GDM1 (cell line): ENCODE measurements at places on chromosomes 11 and 22.

GRCh38 chr22:35315141-35315854 is 15.6 kb downstream of the TOM1 start:
- DNase-seq = no peak

- DNase-seq = no peak
Measured at GRCh38 chr11:2869561-2870427, 15.8 kb downstream of the CDKN1C start.

DNA sequence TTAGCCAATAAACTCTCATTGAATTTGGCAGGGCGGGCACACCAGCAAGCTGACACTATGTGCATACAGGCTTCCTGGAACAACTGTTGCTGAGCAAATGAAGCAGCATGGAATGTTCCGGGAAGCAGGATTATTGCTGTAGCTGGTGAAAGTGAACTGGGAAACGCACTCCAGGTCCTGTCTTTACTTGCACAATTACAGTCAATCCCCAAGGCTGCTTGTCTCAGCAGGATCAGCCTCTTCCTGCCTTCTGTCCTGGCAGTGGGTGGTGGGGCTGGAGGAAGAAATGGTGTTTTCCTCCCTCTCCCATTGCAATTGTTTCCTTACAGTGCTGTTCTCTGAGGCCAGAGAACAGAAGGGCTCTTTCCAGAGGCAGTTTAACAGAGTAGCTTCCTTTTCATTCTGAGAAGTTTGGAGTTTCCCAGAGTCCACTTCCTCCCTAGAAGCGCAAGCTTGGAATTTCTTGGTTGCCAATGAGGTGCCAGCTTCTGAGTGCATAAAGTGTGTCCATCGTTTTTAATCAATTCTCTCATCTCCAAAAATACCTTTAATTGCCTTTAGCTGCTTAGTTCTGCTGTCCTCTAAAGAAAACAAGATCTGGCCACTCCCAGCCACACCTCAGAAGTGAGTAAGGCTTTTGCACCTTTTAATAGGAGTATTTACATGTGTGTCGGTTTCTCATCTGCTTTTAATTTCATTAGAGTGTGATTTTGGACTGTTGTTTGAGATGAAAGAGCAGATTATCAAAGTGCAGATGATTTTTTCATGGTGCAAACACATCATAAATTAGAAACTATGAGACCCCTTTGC is 19.9 kb downstream of the CD44 start:
- DNase-seq = no peak

- no peak for DNase-seq
Measured at GRCh38 chr22:25111579-25112517, 87.8 kb upstream of the CRYBB3 start.
